Activated T-cell treated with anti-CD3 and anti-CD28 coated beads for 24 hours (primary cell): ENCODE measurements at places on chromosomes 5 and 9.

DNA sequence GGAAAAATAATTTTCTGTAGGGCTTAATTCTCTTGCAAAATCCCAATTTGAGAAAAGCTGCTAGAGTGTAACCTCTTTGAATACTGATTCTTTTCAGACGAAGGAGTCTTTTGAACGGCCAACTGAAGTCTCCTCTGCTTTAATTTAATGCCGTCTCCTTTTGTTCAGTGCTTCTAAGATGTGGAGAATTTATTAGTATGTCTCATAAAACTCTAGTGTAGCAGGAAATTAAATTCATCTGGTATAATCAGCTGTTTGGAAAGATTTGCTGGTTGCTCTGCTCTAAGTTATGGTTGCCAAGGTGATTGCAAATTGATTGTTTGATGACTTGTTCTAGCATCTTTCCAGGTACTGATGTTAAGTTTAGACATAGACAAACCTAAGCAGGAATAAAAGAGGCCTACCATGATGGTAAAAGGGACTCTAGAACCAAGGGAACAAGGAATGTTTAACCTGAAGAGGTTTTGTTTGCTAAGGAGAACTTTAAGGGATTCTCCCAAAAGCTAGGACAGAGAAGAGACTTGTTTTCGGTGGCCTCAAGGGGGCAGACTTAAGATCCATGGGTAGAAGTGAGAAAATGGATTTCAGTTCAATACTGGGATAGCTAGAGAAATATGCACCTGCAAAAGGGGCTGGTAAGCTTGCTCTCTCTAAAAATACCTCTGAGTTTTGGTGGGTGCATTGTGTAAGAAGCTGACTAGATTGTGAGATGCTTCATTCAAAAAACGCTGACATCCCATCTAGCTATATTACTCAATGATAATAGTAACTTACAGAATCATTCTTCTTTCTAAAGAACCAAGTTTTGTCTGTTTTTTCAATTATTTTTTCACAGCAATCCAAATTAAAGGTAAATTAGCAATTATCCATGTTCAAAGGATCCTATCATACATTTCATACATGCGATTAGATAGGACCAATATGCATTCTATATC lies 5.7 kb upstream of the ADRB2 start:
- no peak for DNase-seq

- no peak for DNase-seq
These were observed 208.9 kb upstream of the SLC30A5 start for GRCh38 chr5:68884883-68885282.

- DNase-seq: no peak
These were observed 30.5 kb downstream of the DNAH5 start for GRCh38 chr5:13913962-13914361.

- DNase-seq: no peak
These were observed 40.9 kb downstream of the PSIP1 start for GRCh38 chr9:15469862-15470261.

GRCh38 chr5:107769519-107769918 lies 98.8 kb upstream of the EFNA5 start:
- no peak for DNase-seq

GRCh38 chr5:39579750-39580149 lies 155.0 kb upstream of the DAB2 start:
- no peak for DNase-seq

- DNase-seq: no peak
These were observed 43.1 kb downstream of the PRR16 start for GRCh38 chr5:120507197-120507596.

- DNase-seq: no peak
These were observed 163.8 kb upstream of the TBC1D2 start for GRCh38 chr9:98419260-98419603.

GRCh38 chr9:98781588-98782383 lies 14.6 kb downstream of the ANKS6 start:
- DNase-seq: no peak

DNA sequence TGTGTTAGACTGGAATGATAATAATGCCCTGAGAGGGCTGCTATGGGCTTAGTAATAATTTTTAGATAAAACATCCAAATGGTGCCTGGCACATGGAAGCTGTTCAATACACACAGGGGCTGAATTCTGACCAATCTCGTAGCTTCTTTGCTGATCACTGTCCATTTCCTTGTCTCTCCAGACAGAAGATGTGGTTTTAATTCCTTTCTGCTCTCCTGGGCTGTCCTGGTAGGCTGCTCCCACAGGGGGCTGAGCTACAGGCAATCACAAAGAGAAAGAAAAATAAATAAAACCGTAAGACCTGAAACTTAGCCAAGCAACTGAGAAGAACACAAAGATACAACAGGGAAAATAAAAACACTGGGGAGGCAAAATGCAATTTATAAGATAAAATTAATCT lies 136.5 kb downstream of the CDK5RAP2 start:
- DNase-seq: no peak

DNA sequence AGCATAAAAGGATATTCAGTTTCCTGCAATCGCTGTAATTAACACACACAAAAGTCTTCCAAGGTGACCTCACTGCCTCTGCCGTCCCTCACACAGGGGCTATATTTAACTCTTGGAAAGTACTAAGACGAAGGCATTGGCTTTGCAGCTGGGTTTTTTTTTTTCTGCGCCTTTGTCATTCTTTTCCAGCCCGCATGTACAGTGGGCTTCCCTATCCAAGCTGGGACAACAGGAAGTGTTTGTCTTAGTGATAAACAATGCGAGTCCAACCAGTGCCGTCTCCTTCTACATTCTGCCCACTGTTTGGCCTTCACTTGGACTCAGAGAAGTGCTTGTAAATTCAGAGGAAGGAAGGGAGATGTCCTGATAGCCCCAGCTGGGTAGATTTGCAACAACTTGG lies 17.6 kb downstream of the AFAP1L1 start:
- DNase-seq: no peak

DNA sequence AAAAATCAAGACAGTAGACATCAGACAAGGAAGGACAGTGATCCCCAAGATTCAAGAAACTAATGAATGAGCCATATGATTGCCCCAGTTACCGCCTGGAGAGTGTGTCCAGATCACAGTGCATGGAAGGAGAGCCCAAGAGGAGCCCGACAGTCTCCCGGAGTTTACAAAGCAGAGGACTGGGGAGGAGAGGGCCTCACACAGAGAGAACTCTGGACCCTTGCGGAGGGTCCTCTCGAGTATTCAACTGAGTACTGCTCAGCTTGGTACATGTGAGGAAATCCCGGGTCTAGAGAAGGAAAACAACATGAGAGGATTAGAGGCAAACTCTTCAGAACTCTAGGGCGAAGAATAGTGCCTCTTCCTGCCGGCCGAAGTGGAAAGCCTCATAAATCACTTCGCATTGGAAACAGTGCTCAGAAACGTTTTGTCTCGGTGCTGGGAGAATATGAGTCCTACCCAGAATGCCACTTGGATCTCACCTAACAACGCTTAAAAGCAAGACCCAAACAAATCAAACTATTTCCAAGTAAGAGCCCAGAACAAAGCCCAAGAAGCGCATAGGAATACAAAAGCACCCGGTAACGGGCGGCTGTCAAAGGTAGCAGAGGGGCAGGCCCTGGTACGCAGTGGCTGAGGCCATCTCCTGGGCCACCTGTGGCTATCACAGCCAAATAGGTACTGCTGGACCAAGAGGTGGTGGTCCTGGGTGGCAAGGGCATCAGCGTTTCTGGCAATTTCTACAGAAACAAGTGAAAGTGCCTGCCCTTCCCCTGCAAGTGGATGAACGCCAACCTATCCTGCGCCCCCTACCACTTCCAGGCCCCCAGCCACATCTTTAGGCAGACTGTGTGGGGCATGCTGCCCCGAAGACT lies 36.0 kb downstream of the FAM78A start:
- no peak for DNase-seq

DNA sequence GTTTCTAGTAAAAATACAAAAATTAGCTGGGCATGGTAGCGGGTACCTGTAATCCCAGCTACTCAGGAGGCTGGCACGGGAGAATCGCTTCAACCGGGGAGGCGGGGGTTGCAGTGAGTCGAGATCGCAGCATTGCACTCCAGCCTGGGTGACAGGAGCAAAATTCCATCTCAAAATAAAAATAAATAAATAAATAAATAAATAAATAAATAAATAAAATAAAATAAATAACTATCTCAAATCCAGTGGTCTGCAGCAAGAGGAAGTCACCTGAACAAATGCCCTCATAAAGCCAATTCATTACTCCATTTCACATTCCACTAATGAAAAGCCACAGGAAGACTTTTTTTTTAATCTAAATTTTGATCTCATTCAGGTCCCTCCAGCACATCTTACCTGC lies 114.2 kb downstream of the EFNA5 start:
- no peak for DNase-seq

DNA sequence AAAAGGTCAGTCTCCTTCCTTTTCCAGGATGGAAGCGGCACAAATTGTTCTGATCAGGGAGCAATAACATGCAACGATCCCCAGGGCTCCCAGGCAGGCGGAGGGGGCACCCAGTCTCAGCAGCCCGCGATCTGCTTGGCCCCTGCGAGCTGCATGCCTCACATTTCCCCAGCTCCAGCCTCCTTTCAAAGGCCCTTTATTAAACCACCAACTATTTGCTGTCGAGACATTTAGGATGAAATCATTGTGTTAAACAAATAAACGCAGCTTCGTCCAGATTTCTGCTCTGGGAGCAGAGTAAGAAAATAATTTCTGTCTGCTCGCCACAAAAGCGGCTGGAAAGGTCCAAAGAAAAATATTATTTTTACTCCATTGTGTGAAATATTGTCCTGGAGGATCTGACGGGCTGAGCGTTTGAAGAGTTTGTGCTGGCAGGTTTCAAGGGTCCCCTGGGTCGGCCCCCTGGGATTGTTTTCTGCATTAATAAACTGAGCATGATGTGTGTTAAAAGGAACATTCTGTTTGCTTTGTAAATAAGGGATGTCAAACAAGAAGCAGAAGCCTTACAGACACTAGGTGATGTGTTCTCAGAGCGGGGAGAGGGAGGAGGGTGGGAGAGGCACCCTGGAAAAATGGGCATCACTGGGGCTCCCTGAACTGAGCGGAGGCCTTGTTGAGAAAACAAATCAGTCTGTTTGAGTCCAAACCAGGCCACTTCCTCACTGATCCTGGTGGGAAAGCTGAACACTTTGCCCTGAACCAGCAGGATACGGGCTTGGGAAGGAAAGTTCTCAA lies 110.1 kb downstream of the FOXD1 start:
- DNase-seq: no peak

GRCh38 chr5:84715091-84715490 lies 330.4 kb upstream of the EDIL3 start:
- no peak for DNase-seq

GRCh38 chr9:20884985-20885593 lies 146.4 kb downstream of the HACD4 start:
- peak; percentile 38 for DNase-seq

DNA sequence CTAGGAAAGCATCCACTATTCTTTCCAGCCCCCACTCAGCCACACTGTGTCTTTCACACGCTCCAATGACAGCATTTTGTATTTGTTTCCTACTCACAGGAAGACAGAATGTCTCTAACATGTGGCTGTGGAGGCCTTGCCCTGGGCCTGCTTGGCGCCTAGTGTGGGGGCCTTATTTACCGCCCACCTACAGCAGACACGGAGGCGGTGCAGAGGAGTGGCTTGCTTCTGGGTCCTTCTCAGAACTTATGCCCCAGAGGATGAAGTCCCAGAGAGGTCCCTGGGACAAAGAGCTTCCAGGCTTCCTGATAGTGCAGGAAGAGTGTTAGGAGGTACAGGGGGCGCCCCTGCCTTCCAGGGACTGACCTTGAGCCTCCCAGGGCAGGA lies 8.5 kb upstream of the MRNIP start:
- DNase-seq: no peak
